Sciatic nerve (tissue), 2 donors: ENCODE measurements at places on chromosomes 4 and X.
A peak's percentile ranks its signal among the peaks of the same experiment; 100 is the strongest.

DNA sequence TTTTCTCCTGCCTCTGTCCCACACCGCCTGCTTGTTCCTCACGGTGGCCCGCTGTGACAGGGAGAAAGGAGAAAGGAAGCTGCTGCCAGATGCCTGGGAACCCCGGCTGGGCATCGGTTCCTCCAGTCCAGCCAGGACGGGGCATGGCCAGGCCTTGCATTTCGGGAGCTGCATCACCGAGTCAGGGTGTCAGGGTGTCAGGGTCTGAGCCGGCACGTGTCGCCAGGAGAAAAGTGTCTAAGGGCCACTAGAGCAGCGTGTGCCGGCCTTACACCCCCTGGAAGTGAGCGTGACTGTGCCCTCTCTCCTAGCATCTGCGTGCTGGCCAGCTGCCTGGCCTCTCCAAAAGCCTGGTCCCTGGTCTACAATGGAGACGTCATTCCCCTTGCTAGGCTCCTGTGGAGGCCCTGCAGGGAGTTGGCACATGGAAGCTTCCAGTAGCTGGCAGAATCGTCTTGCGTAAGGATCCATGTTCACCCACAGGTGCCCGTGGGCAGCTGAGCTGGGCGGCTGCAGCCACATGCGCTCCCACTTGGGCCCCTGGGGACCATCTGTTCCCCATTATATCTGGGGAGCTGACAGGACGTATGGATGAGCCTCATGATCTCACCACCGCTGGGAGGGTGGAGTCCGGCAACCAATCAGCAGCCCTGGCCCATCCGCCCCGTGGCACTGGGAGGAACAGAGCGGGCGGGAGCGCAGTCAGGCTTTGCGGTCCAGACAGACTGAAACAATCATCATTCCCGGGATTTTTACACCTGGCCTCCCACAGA, 39.9 kb upstream of the HMX1 start:
- DNase-seq: peak; percentile 27

- DNase-seq: no peak
Observed at GRCh38 chr4:17664755-17665154, 50.3 kb downstream of the MED28 start.

- no peak for DNase-seq
Observed at GRCh38 chrX:24259544-24260240, 54.2 kb downstream of the SUPT20HL2 start.

DNA sequence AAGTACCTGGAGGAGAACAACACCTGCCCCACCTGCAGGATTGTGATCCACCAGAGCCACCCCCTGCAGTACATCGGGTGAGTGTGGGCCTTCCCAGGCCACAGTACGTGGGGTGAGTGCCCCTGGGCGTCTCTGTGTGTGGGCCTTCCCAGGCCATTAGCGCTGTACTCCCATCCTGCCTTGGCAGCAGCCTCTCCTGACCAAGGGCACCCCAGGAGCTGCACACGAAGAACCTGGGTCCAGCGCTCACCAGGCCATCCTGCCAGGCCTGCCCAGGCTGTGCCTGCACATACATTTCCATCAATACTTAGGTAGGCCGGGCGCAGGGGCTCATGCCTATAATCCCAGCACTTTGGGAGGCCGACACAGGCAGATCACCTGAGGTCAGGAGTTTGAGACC, 29.3 kb downstream of the PCGF3 start:
- DNase-seq: no peak

- no peak for DNase-seq
Observed at GRCh38 chr4:70583952-70584834, 7.9 kb upstream of the AMBN start.

GRCh38 chrX:9257718-9258420, 207.0 kb upstream of the TBL1X start:
- no peak for DNase-seq
